ENCODE measurements at places on chromosomes 13 and 19.

DNA sequence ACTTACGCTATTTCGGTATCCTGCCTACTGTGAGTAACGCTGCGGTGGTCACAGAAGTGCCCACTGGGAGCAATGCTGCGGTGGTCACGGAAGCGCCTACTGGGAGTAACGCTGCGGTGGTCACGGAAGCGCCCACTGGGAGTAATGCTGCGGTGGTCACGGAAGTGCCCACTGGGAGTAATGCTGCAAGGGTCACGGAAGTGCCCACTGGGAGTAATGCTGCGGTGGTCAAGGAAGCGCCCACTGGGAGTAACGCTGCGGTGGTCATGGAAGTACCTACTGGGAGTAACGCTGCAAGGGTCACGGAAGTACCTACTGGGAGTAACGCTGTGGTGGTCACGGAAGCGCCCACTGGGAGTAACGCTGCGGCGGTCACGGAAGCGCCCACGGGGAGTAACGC lies 52.1 kb upstream of the SOX1 start:
- DNase-seq: no peak

- no peak for DNase-seq
These were observed 10.8 kb downstream of the NDFIP2 start for GRCh38 chr13:79491715-79492114.

DNA sequence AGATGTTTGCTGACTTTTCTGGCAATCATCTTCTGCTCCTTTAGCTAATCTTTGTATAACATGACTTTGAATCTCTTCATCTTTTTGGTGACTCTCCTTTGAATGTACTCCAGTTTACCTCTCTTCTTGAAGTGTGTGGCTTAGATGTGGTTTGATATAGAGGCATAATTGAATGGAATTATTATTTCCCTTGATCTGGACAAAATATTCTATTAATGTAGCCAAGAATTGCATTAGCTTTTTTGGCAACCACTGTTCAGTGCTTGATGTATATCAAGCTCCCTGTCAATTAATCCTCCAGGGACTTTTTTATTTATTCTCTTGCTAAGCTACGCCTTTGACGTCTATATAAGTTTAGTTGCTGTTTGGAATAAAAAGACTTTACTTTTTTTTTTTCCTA lies 490.8 kb downstream of the PCDH20 start:
- DNase-seq: no peak

DNA sequence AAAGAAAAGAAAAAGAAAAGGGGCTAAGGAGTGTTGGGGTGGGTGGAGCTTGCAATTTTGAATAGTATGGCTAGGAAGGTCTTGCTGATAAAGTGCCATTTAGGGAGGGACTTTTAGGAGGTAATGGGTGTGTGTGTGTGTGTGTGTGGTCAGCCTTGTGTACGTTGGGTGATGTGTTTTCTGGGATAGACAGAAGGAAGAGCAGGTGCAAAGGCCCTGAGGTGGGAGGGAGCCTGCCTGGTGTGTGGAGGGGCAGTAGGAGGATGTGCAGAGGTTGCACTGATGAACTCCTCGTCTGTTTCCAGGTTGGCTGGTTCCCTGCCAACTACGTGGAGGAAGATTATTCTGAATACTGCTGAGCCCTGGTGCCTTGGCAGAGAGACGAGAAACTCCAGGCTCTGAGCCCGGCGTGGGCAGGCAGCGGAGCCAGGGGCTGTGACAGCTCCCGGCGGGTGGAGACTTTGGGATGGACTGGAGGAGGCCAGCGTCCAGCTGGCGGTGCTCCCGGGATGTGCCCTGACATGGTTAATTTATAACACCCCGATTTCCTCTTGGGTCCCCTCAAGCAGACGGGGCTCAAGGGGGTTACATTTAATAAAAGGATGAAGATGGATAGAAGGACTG lies 30.5 kb upstream of the ADGRE1 start:
- DNase-seq: peak; percentile 4

GRCh38 chr13:110382830-110383229 lies 75.7 kb downstream of the COL4A2 start:
- DNase-seq: no peak

- no peak for DNase-seq
These were observed 1227.4 kb upstream of the PCDH20 start for GRCh38 chr13:62643007-62643483.

DNA sequence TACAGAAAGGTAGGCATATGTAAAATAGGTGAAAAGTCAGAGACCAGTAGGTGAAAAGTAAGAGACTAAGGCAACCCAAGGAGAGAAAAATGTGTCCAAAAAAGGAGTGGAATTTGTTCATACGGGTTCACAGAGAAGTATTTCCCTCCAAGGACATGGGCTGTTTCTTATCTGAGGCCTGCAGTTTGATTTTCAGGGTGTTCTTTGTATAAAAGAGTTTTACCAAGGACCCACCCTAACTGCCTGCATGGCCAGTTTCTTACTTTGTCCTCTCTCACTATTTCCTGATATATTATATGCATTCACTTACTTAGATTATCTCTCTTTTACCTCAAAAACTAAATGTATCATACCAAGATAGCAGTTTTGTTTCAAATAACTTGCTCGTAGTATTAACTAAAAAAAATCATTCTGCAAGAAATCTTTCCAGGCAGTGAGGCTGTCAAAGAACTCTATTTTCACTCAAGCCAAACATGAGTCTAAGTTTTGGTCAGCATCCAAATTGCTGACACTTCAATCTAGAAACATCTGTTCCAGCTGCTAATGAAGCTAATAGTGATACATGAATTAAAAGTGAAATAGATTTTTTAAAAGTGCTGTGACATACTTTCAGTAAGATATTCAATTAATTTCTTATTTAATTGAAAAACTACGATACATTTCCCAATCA lies 141.4 kb upstream of the SGCG start:
- no peak for DNase-seq

- DNase-seq: no peak
These were observed 58.7 kb downstream of the DPY19L3 start for GRCh38 chr19:32464279-32464678.

GRCh38 chr13:33212396-33212795 lies 73.2 kb downstream of the STARD13 start:
- no peak for DNase-seq

DNA sequence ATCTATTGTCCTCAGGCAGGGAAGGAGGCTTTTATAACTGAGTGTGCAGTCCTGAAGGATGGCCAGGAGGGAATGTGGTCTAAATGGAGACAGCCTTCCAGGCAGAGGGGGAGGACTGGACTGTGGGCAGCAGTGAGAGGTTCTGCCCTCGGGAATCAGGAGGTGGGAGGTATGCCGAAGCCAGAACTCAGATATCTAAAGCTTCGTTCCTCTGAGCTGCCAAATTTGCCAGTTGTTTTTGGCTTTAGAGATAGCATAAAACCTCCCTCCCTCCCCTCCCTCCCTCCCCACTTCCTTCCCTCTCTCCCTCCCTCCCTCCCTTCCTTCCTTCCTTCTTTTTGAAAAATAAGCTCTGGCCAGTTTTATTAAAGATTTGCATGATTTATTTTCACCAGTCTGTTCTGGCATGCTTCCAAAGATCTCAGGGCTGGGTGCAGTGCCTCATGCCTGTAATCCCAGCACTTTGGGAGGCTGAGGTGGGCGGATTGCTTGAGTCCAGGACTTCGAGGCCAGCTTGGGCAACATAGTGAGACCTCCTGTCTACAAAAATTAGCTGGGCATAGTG lies 2.4 kb downstream of the MEDAG start:
- DNase-seq: no peak

- no peak for DNase-seq
These were observed 497.3 kb downstream of the KLF5 start for GRCh38 chr13:73556128-73556527.

GRCh38 chr13:69109891-69110525 lies 997.6 kb upstream of the ATXN8OS start:
- no peak for DNase-seq

Data from activated T-cell treated with anti-CD3 and anti-CD28 coated beads, Interleukin-2, amount 50 U/mL, for 1 hour (primary cell).